ENCODE measurements at places on chromosomes 1 and 21. TPM values are rescaled to one million over a fixed set of nuclear protein-coding genes. Genes with fewer than 3 reads are reported as not detected.

The STXBP3 gene
- total RNA-seq, result 31.8 TPM

The PTPN22 gene
- 3.1 TPM for total RNA-seq

The DYNLT5 gene
- total RNA-seq, result 1.4 TPM

The GOLT1A gene
- total RNA-seq, result not detected

The PRDM16 gene
- not detected for total RNA-seq

The NEK2 gene
- 24.2 TPM for total RNA-seq

The AMY1C gene
- total RNA-seq, result not detected

The TMEM82 gene
- not detected for total RNA-seq

The MAGI3 gene
- total RNA-seq, result 10.0 TPM

The SERINC2 gene
- 17.3 TPM for total RNA-seq

The CELA2A gene
- total RNA-seq, result not detected

The DNALI1 gene
- 0.34 TPM for total RNA-seq

The ACKR1 gene
- total RNA-seq, result not detected

The HFM1 gene
- total RNA-seq, result 1.9 TPM

The DCAF8 gene
- 43.9 TPM for total RNA-seq

The NFIA gene
- total RNA-seq, result 12.2 TPM

The CD34 gene
- 42.1 TPM for total RNA-seq

The MMP23B gene
- total RNA-seq, result 0.49 TPM

The PUSL1 gene
- total RNA-seq, result 38.6 TPM

The ZFP69B gene
- 4.7 TPM for total RNA-seq

The RYR2 gene
- not detected for total RNA-seq

The THRAP3 gene
- 89.9 TPM for total RNA-seq

The USH2A gene
- not detected for total RNA-seq

The IQGAP3 gene
- 39.4 TPM for total RNA-seq

The PTPN14 gene
- 52.8 TPM for total RNA-seq

The SLC44A3 gene
- 0.15 TPM for total RNA-seq

The FCGR1A gene
- not detected for total RNA-seq

The TPTE gene
- not detected for total RNA-seq

The FAM110D gene
- total RNA-seq, result 4.7 TPM

The THEMIS2 gene
- total RNA-seq, result 18.1 TPM

The KRTAP10-9 gene
- not detected for total RNA-seq

The NR5A2 gene
- 22.6 TPM for total RNA-seq

The WDR47 gene
- 12.5 TPM for total RNA-seq

The LYSMD1 gene
- total RNA-seq, result 3.3 TPM

The RAB4A gene
- 14.1 TPM for total RNA-seq

The ITLN1 gene
- not detected for total RNA-seq

The CCDC185 gene
- total RNA-seq, result not detected

The SPRR5 gene
- total RNA-seq, result not detected

The FTCD gene
- not detected for total RNA-seq

The ANGPTL3 gene
- not detected for total RNA-seq

The NBPF26 gene
- total RNA-seq, result 1.5 TPM

The FAM72C gene
- 2.9 TPM for total RNA-seq

The RGS16 gene
- 0.07 TPM for total RNA-seq
